H9 (cell line): ENCODE measurements at places on chromosomes 3 and 15.

DNA sequence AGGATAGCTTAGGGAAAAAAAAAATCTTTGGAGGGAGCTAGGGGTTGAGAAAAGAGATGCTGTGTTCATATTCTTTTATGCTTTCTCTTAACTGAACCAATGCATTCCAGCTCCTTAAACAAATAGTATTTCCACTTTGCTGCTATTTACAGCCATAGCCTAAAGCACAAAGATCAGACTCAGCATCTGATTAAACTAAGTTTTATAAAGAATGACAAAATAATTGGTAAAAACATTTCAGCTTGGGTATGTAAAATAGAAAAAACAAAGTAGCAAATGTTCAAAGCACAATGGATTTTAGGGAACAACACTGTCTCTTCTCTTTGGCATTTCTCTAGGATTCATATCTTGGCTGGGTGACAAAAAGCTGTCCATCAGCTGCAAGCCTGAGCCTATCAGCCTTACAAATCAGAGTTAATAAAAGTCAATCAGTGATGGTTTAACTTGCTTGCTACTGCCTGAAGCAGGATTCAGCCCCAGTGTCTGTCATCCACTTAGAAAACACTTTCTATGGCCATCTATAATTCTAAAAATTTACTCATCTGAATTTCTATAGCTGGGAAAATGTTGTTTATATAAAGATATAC, 232.1 kb upstream of the CDIN1 start:
- DNase-seq: no peak
- H3K4me1 ChIP-seq: no peaks in the 10 kb centered on the region
- H3K4me3 ChIP-seq: no peak overlapping the region
- H3K27me3 ChIP-seq: no peaks in the 10 kb centered on the region
- H3K36me3 ChIP-seq: no peaks in the 10 kb centered on the region
- H3K27ac ChIP-seq: no peak overlapping the region

GRCh38 chr3:190302212-190302867, 19.9 kb downstream of the CLDN1 start:
- H3K27me3 ChIP-seq: no peaks in the 10 kb centered on the region
- H3K4me3 ChIP-seq: no peak overlapping the region
- H3K27ac ChIP-seq: no peak overlapping the region
- no peaks in the 10 kb centered on the region for H3K4me1 ChIP-seq
- no peak for DNase-seq
- no peaks in the 10 kb centered on the region for H3K36me3 ChIP-seq

DNA sequence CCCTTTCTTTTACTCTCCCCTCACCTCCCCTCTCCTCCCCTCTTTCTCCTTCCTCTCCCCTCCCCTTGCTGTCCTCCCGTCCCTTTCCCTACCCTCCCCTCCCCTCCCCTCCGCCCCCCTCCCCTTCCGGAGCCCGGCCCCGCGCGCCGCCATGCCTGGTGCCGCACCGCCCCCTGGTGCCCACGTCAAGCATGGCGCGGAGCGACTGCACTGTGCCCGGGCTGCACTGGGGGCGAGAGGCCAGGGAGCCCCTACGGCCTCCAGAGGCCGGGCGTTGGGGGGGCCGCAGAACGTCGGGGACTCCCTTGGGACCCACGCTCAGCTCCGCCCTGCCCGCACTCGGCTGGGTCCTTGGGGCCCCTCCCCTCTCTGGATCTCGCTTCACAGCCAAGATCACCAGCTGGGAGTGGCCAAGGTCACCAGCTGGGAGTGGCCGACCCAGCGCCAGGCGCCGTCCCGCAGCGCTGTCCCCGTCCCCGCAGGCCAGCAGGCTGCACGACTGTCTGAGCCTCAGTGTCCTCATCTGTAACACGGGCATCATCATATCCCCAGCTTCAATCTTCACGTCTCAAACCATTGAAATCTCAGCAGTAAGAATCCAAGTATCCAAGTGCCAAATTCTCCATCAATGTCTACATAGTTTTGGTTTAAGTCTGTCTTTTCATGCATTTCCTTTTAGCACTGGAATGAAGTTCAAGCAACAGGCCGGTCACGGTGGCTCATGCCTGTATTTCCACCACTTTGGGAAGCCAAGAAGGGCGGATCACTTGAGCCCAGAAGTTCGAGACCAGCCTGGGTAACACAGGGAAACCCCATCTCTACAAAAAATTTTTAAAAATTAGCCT, 42.5 kb downstream of the TPRA1 start:
- H3K36me3 ChIP-seq: no peaks in the 10 kb centered on the region
- H3K27ac ChIP-seq: no peak overlapping the region
- H3K4me3 ChIP-seq: peak overlapping the region; percentile 79
- peak; percentile 92 for DNase-seq

DNA sequence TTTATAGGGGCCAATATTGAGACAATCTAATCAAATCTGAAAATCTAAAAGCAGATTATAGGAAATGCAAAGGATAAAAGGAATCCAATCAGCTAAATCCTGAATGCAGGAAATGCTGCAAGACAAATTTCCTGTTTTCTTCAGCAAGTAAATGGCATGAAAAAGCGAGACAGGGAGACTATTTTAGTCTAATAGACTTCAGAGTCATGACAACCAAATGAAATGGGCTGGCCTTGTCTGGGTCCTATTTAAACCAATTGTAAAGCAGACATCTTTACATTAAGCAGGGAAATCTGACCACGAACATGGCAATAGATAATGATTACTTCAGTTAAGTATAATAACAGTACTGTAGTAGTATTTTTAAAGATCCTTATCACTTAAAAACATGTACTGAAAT, 2.1 kb downstream of the DBR1 start:
- no peak for DNase-seq
- no peaks in the 10 kb centered on the region for H3K27me3 ChIP-seq

DNA sequence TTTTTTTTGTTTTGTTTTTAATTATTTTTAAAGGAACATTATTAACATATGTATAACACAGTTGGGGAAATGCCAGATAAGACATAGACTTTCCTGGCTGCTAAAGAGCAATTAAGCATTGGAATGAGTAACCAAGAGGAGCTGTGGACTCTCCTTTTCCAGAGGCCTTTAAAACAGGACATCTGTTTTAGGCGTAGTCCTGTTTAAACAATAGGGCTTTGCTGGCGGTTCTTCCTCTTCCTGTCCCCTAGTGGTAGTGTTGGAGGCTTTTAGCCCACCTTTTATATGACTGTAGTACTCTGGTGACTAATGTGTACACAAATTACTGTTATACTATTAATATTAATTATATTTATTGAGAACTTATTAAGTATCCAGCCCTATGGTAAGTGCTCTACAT, 81.9 kb downstream of the PPARG start:
- no peak overlapping the region for H3K27ac ChIP-seq
- peak; percentile 28 for DNase-seq
- no peak overlapping the region for H3K4me3 ChIP-seq
- peaks cover 6% of the 10 kb centered on the region; the same call in 1 of the 2 replicates for H3K36me3 ChIP-seq
- no peaks in the 10 kb centered on the region for H3K27me3 ChIP-seq
